Pancreas (tissue), 10 donors: ENCODE measurements at places on chromosomes 12 and 14.

DNA sequence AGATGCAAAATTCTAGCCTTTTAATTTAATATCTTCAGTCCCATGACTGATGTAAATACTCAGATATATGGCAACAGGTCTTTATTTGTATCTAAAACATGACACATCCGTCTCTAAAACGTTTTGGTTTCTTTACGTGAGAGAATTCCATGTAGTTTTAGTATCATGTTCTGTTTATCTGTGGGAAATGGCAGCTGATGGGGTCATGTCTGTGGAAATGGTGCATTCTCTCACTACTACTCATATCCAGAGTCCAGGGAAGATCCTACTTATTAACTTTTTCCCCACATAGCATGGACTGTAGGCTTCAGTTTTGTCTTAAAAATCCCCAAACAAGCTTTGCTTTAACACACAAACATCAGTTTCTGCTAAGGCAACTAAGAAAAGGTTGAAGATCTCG, 53.8 kb downstream of the SPTLC2 start:
- DNase-seq: no peak

- no peak for DNase-seq
Observed at GRCh38 chr14:65866886-65867285, 454.4 kb downstream of the FUT8 start.

DNA sequence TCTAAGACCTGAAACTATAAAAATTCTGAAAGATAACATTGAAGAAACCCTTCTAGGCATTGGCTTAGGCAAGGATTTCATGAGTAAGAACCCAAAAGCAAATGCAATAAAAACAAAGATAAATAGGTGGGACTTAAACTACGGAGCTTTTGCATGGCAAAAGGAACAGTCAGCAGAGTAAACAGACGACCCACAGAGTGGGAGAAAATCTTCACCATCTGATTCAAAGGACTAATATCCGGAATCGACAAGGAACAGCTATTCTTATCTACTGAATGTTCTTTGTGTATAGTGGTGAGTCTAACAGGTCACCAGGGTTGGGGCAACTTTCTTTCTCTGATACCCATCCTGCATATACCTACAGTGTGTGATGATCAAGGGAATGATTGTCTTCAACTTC, 198.6 kb downstream of the CCDC91 start:
- no peak for DNase-seq

DNA sequence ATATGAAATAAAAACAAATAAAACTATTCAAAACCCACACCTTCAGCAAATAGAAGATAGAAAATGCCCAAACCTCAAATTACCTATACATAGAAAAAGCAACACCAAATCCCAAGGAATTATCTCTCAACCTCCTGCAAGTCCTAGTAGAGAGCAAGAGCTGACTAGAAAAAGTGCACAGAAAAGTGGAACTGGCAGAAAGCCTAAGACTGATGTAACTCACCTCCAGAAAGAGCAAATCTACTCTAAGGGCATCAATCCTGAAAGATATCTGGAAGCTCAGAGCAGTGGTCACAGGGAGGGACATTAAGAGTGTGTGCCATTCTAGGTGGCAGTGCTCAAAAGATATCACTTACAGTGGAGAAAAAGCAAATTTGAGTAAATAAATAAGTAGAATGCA, 62.1 kb upstream of the PLEKHG7 start:
- no peak for DNase-seq

DNA sequence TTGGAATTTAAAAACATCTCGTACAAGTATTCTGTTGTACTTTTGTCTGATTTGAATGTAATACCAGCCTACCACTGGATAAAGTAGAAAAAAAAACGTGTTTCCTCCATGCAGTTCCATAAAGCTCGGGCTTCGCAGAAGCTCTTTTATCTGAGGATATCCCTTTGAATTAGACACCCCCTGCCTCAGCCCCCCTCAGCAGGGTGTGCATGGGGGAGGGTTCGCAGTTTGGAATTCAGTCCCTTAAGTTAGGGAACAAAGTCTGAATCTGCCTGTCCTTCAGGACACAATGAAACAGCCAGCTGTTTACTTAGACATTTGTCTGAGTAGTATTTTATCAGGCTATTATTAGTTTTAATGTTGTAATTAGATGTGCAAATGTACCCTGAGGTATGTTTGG, 234.0 kb upstream of the CAND1 start:
- DNase-seq: no peak
